ENCODE measurements at places on chromosomes 12 and 14. TPM values are rescaled to one million over a fixed set of nuclear protein-coding genes. Genes with fewer than 3 reads are reported as not detected.

DNA sequence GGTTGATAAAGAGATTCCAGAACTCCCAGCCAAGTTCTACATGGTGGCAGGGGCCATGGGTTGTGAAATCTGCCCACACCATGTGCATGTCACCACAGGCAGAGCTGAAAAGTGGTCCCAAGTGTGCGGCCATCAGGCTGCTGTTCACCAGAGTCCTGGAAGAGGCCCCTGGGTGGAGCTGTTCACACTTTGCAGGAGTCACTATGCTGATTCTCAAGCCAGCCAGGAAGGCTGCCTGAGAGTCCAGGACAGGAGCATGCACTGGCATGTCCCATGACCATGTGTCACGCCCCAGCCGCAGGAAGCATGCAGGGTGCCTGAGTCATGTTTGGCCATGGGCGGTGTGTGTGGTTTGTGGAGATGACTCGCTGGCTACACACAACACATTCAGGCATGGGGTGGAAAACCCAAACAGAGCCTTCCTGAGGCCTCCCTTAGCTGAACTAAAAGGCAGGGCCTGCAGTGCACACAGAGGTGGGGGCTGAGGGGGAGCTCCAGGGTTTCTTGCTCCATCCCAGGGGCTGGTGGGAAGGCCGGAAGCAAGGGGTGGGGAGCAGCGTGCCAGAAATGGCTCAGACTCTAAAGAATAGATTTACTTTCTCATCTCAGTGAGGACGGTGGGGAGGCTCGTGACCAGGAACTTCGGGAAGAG is 19.4 kb downstream of the ABCB9 start:
- DNase-seq, result no peak

DNA sequence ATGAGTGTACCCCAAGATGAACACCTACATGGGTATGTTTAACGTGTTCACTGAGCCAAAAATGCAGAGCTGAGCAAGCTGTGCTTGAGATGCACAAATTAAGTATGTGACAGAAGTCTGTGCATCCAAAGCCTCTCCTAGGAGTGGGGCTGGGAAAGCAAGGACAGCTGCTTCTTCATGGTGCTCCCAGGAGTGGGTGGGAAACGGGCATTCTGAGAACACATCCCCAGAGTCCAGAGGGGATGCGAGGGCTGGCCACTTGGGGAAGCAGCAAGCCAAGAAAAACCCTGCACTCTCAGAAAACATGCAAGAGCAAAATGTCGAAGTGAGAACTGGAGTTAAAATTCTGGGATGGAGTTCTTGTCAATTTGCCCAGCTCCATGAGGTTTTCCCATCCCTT is 414.3 kb downstream of the BCAT1 start:
- DNase-seq, result no peak

GRCh38 chr14:66758031-66758613 is 250.2 kb downstream of the GPHN start:
- no peak for DNase-seq

DNA sequence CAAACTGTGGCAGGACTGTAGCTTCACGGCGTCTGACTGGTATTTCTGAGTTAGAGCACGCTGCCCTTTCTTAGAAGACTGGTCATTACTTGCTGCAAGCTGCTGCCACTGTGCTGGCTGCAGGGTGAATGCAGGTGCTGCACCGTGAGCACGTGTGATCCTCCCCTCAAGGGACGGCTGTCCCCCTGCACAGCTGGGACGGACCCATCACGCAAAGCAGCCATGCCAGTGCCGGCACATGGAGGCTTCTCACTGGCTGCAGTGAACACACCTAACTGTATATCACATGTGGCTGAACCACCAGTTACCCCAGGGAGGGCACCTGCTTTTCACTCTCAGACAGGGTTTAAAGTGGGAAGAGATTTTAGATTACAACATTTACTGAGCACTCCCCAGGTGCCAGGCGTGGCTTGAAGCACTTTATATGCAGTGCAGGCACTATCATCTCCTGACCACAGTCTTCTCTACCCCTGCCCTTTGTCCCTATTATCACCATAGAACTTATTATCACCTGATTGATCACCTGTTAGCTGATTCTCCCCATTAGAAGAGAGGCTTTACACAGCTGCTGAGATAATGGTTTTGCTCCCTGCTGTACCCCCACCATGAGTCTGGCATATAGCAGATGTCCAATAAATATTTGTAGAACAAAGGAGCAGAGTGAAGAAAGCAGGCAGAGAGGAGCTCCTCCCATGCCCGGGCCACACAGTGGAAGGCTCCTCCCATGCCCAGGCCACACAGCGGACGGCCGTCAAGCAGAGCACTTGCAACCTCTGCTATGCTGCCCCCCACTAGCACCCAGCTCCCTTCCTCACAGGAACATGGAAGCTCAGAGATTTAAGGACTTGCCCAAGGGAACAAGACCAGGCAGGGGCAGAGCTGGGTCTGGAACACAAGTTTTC is 25.9 kb downstream of the SLC25A47 start:
- DNase-seq, result no peak

GRCh38 chr14:35687335-35687939 is 121.7 kb downstream of the RALGAPA1 start:
- DNase-seq, result peak; percentile 37

PELI2 gene
- polyA plus RNA-seq, result 29.1 TPM

MYF6 gene
- not detected for polyA plus RNA-seq

NRXN3 gene
- 6.4 TPM for polyA plus RNA-seq

DNA sequence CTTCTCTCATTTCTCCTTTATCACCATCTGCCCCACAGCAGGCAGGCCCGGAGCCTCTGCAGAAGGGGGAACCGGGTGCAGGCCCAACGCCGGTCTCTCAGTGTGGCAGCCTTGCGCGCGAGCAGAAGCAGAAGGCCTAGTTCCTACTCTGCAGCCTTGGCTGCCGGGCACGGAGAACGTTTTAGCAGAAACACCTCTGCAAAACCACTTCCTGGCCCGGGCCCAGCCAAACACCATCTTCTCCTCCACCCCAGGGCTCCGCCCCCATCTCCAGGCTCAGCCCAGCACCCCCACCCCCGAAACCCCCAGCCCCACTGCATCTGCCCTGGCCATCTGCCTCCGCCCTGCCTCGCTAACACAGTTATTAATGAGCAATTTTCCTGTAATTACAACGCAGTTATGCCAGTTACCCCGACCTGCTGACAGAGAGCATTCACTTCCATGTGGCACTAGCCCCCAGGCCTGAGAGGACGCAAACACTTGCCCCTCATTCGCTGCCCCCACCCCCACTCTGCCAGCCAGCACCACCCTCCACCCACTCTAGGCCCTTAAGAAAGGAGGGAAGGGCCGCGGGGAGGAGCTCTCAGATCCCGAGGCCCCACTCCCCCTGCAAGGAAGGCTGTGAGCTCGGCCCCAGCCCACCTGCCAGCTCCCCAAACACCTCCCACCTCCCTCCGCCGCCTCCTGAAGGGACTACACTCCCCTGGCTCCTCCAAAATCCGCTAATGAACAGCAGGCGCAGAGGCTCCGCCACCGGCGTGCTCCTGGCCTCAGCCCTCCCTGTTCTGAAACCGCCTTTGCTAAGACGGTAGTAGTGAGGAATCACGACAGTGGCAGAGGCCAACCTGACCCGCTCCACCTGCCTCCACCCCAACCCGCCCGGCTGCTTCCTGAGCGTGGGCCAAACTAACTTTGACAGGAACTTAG is 44.7 kb upstream of the FBRSL1 start:
- no peak for DNase-seq

LRRIQ1 gene
- 31.7 TPM for polyA plus RNA-seq

DNA sequence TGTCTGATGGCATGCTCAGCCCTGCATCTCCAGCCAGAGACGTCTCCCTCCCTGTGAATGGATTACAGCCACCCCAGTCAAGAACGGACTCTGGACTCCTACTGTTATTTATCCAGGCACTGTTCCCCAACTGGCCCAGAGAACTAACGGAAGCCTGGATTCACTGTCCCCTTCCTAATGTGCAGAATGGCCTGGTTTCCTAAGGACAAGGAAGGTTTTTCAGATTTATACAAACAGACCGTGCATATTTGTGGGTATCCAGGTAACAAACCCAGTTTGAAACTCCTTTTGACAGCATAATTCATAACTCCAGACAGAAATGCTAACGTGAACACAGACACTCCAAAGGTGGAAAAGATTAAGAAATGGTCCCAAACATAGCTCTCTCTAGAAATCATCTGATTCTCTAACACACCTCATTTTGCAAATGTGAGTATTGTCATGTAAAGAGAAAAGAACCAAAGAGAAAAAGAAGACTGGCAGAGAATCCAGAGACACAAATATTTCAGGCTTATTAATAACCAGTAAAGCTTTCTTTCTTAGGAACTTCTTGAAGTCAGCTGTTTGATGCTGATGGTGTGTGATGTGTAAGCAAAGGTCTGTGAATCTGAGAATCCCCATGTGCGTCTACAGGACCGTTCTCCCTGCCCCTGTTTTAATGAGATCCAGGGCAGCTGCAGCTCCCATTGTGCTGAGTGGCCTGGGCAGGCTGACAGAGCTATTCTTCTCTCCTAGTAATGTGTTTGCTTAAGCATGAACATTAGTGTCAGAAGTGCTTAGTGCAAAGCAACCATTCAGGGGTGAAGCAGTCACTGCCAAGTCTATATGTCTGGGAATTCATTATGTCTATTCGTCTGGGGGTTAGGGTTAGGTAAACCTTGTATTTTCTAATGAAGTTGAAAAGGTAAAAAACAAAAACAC is 86.8 kb upstream of the HIF1A start:
- no peak for DNase-seq

GRCh38 chr12:95611676-95612309 is 60.5 kb upstream of the USP44 start:
- no peak for DNase-seq

TMPRSS12 gene
- polyA plus RNA-seq, result 0.25 TPM

DNA sequence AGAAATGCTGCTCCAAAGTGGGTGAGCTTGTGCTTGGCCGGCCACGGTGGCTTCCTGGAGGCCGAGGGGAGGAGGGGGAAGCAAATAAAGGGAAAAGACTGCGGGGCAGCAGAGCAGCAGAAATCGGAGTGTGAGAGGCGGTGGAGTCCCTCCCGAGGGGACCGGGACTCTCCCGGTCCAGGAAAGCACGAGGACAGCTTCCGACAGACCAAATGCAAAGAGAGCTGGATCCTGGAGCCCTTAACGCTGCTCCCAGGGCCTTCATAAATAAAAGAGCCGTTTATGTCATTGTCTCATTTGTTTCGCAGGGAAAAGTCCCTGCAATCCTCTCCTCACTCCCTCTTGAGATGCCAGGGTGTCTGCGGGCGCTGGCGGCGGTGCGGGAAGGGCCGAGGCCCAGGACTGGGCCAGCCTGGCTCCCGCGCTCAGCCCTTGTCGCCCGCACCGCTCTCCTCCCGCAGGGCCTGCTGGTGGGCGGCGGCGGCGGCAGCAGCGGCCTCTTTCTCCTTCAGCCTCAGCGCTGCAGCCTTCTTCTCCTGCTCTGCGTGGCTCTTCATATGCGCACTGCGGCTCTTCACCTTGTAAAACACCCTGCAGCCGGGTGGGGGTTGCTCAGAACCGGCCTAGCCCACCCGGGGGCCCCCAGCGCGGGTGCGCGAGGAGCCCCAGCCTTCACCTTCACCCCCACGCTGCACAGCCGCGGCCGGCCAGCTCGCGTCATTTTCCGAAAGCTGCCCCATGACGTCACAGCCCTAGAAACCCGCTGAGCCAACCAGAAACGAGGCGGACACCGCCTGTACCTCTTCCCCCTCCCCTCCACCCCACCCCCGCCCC is 4.5 kb upstream of the PNMA1 start:
- peak; percentile 85 for DNase-seq
